Stimulated activated CD4-positive, alpha-beta T cell treated with anti-CD3 and anti-CD28 coated beads, Interleukin-1b, Interleukin-23, amount 100 ng/mL, for 24 hours (primary cell): ENCODE measurements at places on chromosomes 12 and 14.

DNA sequence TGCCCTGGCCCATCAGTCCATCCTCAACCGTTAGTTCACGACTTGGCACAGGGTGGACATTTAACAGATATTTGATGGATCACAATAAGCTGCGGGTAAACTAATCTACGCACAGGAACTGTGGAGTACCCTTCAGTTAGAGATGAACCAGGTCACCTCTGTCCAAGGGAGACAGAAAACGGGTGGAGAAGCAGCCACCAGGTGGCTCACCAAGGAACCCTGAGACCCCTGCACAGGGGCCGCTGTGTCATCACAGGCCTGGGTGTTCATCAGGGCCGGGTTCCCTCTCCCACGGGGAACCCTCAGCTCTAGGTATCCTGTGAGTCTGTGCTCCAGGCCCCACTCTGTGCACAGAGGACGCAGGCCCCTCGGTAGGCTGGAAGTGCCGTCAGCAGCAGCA, 122.2 kb downstream of the PIWIL1 start:
- DNase-seq, result no peak

- no peak for DNase-seq
Observed at GRCh38 chr12:122062832-122063693, 15.5 kb upstream of the MLXIP start.

DNA sequence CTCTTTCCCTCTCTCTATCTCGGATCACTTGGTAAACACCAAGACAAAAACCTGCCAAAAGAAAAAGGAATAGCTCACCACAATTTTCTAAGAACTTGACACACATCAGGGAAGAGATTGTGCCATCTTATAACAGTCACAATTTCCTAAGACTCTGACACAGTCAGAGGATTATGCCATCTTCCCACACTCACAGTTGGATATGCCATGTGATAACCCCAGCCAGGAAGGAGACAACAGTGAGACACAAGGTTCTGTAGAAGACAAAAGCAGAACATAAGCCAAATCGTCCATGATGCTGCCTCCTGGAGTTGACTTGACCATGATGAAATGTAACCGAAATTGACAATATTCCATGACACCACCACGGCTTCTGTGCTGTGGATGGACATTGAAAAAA, 2.8 kb upstream of the CLEC9A start:
- DNase-seq, result no peak

DNA sequence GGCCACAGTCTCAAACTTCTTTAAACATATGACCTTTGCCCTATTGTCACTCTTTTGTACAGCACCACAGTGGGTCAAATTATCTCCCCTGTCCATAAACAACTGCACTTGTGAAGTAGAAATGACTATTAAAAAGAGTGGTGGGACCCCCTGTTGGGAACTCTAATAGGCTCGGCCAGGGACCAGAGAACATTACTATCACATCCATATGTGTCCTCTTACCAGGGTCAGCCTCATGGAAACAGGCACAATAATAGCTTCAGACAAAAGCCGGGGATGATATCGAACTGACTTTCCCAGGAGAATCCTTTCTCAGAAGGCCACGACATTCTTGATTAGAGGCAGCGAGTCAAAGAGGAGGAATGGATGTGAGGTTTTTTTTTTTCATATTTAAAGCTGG, 96.6 kb downstream of the NKX2-1 start:
- no peak for DNase-seq

DNA sequence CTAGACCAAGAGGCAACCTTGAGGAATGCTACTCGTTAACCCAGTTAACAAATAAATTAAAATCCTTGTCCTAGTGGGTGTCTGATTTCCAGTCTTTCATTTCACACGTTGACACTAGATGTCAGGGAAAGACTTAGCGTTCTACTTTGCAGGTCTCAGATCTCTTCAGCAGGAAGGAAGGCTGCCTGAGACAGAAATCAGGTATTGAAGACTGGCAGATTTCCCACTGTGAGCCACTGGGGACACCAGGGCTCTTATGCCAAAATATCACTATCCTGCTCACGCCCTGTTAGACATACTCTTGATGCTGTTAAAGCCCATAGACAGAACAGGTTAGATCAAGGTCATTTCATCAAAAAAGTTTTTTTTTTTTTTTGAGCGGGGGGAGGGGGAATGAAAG, 33.0 kb downstream of the EMP1 start:
- no peak for DNase-seq

DNA sequence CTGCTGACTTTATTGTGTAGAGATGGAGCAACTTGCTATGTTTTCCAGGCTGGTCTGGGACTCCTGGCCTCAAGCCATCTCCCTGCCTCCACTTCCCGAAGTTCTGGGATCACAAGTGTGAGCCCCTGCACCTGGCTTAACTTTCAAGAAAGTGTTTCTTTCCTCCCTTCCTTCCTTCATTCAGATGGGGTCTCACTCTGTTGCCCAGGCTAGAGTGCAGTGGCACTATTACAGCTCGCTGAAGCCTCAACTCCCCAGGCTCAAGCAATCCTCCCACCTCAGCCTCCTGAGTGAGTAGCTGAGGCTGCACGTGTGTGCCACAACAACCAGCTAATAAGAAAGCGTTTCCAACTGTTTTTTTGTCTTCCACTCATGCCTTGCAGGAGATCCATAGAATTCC, 185.6 kb upstream of the AMIGO2 start:
- no peak for DNase-seq

GRCh38 chr14:58805605-58806409, 168.0 kb downstream of the DACT1 start:
- DNase-seq, result no peak

DNA sequence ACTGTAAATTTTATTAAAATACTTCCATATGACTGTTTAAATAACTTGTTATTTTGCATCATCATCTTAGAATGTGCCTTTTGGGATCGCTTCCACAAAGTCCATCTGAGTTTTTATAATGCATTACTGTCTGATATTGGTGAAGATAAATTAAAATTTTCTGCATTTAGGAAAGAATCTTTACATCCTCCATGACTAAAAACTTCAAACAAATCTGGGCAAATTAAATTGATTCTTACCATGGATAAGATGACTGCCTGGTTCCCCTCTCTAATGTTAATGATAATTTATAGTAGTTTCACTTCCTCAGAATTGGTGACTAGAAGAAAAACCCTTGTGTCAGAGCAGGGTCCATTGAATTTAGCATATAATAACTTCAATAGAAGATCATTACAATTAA, 94.7 kb upstream of the SLC38A4 start:
- DNase-seq, result no peak
